ENCODE measurements at places on chromosomes 3 and 15. TPM values are rescaled to one million over a fixed set of nuclear protein-coding genes. Genes with fewer than 3 reads are reported as not detected.
A peak's percentile ranks its signal among the peaks of the same experiment; 100 is the strongest.

DNA sequence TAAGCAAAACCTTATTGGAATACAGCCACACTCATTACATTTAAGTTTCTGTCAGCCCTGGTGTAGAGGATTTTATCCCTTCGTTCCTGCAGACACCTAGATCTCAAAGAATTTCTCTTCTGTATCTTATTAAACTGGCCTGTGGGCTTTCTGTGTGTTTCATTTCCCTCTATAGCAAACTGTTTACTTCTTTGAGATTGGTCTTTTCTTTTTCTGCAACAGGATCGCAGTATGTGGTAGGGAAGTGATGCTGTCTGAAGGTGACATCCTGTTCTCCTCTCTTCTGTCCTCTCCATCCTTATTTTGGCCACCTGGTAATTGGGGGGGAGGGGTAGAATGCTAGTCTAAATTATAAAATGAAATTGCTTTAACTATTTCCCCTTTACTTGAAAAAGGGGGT lies 25.5 kb downstream of the ATP1B3 start:
- peaks cover 41% of the 10 kb centered on the region for H3K36me3 ChIP-seq
- H3K27ac ChIP-seq = no peak overlapping the region
- H3K27me3 ChIP-seq = no peaks in the 10 kb centered on the region
- DNase-seq = no peak
- no peak overlapping the region for H3K4me3 ChIP-seq

DNA sequence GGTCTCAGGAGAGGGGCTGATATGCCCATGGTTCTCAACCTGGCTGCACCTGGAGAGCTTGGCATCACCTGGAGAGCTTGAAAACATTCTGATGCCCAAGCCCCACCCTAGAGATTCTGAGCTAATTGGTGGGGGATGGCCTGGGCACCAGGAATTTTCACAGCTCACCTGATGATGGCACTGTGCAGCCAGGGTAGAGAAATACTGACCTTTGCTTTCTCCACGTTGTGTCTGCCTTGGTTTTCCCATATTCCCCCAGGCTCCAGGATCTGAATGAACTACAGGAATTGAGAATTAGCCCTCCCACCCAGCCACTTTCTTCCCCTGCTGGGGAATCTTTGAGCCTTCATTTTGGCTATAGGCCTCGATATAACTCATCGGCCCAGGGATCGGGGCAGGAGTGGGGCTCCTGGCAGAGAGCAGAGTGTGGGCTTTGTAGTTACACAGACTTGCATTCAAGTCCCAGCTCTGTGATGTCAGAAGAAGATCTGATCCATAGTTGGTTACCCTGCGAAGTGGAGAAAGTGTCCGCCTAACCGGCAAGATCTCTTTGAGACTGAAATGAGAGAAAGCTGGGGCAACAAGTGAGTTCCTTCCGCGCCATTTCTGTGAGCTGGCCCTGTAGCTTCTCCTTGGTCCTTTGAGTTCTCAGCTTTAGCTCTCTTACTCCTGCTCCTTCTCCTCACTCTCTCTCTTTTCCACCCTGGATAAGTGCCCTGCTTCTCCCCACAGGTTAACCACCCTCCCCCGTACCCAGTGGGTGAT lies 33.1 kb upstream of the UBE2Q2 start:
- H3K36me3 ChIP-seq = no peaks in the 10 kb centered on the region
- DNase-seq = no peak
- no peak overlapping the region for H3K4me3 ChIP-seq
- H3K27me3 ChIP-seq = peaks cover 6% of the 10 kb centered on the region

DNA sequence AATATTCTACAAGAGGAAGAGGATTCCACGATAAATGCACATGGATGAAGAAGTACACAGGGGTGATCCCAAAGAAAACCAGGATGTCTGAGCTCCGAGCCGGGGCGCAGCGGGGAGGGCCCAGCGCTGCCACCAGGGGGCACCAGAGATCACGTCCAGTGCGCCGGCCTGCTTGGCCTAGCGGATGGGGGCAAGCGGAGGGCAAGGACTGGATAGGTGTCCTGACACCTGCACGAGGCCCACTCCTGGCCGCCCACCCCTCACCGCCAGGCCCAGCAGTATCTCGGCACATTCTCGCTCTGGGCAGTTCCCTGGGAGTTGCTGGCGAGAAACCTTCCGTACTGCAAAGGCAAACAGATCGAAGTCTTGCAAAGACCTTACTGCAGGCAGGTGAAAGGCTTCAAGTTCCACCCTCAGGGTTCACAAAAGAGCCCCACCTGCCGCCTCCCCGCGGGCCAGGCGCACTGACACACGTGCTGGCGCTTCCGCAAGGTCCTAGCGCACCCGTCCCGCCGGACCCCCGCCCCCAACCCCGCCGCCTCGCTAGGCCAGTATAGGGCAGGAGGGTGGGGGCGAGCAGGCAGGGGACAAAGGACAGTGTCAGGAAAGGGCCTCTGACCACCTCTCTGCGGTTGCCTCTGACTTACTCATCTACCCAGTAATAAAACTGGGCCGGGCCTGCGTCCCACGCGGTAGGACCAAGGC lies 3.3 kb downstream of the ANKRD63 start:
- peaks cover 52% of the 10 kb centered on the region for H3K27me3 ChIP-seq
- H3K27ac ChIP-seq = no peak overlapping the region
- DNase-seq = peak; percentile 89
- peaks cover 20% of the 10 kb centered on the region for H3K4me1 ChIP-seq

The RPP25 gene
- 3.3 TPM for total RNA-seq

The FEZF2 gene
- not detected for total RNA-seq

The BDH1 gene
- 14.0 TPM for total RNA-seq

The MUSTN1 gene
- total RNA-seq = not detected

DNA sequence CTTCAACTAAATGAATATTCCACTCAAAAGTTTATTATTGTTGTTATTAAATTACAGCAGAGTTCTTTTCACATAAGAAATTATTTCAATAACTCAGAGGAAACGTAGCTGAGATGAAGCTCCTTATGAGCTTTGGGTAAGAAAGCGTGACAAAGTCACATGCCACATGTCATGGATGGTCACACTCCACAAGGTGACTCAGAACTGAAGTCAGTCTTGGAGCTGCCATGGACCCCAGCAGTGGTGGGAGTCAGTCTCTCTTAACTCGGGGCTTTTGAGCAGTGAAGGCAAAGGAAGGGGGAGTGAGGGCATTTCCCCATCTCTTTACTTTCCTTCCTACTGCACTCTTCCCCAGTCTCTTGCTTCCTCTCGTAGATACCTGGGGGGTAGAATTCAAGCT lies 87.5 kb upstream of the FAM3D start:
- no peak overlapping the region for H3K4me3 ChIP-seq
- H3K27me3 ChIP-seq = peaks cover 2% of the 10 kb centered on the region
- no peaks in the 10 kb centered on the region for H3K36me3 ChIP-seq
- H3K4me1 ChIP-seq = no peaks in the 10 kb centered on the region
- H3K27ac ChIP-seq = no peak overlapping the region
- no peak for DNase-seq

The MYEF2 gene
- total RNA-seq = 111 TPM

GRCh38 chr3:16515885-16516420 lies 2.5 kb upstream of the RFTN1 start:
- no peak overlapping the region for H3K4me3 ChIP-seq
- peaks cover 62% of the 10 kb centered on the region for H3K27me3 ChIP-seq
- DNase-seq = no peak

The CAMP gene
- not detected for total RNA-seq

The ADPRH gene
- total RNA-seq = 1.9 TPM

The MITF gene
- 8.2 TPM for total RNA-seq

The BAHD1 gene
- 23.8 TPM for total RNA-seq

GRCh38 chr15:68344600-68344999 lies 67.1 kb downstream of the FEM1B start:
- no peak overlapping the region for H3K27ac ChIP-seq
- H3K27me3 ChIP-seq = peaks cover 2% of the 10 kb centered on the region

DNA sequence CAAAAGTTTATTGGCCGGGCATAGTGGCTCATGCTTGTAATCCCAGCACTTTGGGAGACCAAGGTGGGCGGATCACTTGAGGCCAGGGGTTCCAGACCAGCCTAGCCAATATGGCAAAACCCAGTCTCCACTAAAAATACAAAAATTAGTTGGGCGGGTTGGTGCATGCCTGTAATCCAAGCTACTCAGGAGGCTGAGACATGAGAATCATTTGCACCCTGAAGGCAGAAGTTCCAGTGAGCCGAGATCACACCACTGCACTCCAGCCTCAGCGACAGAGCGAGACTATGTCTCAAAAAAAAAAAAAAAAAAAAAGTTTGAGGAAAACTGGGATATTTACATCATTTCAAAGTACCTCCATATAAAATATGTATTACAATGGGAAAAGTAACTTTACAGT lies 40.4 kb downstream of the ETFA start:
- H3K36me3 ChIP-seq = peaks cover 71% of the 10 kb centered on the region
- H3K4me1 ChIP-seq = no peaks in the 10 kb centered on the region
- DNase-seq = no peak
- no peaks in the 10 kb centered on the region for H3K27me3 ChIP-seq
- H3K27ac ChIP-seq = no peak overlapping the region

Data from mesothelial cell of epicardium (in vitro differentiated cells).